ENCODE measurements at places on chromosomes 7 and 10.

DNA sequence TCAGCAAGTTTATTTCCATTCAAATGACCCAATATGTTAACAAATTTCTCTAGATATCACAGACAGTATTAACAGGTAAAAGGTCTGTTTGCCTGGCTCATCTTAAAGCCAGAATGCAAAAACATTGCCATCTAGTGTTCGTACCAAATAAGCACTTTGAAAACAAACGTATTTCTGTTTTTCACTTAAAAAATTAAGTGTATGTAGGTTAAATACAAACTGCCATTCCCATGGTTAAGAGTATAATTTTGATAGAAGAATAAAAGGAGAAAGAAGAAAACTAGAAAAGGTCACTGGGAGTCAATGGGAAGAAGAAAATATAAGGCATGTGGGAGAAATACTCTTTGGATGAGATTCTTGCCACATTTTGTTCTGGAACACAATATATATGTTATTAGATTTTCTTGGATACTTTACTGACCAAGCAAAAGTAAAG, 51.0 kb downstream of the ORC5 start:
- peak; percentile 7 for DNase-seq

DNA sequence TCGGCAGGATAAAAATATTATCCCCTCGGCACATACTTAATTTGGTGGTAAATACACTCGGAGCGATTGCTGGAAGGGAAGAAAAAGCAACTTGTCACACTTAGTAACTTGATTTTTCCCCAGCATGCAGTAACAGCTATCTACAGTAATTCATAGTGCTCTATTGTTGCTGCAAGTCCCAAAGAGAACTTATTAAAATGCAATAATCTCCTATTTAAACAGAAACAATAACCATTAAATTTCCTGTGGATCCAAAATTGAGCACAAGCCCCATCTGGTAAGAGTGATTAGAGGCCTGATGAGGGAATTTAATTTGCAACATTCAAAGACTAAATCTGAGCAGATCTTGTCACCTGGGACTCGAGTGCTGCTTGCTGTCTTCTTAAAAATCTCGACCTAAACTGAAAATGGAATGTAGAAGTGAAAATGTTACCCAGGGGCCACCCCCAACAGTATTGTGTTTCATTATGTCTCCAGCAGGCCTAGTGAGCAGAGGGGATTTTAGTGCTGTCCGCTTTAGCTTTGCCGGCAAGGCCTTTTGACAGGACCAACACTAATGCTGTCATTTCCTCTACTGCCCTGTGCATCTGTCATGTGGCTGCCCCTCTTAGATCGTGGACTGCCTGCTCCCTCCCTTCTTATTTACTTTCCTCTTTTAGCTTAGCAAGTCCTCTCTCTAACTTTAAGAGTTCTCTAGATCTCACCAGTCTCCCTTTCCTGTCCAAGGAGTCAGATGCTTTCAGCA, 639.7 kb downstream of the AUTS2 start:
- no peak for DNase-seq

DNA sequence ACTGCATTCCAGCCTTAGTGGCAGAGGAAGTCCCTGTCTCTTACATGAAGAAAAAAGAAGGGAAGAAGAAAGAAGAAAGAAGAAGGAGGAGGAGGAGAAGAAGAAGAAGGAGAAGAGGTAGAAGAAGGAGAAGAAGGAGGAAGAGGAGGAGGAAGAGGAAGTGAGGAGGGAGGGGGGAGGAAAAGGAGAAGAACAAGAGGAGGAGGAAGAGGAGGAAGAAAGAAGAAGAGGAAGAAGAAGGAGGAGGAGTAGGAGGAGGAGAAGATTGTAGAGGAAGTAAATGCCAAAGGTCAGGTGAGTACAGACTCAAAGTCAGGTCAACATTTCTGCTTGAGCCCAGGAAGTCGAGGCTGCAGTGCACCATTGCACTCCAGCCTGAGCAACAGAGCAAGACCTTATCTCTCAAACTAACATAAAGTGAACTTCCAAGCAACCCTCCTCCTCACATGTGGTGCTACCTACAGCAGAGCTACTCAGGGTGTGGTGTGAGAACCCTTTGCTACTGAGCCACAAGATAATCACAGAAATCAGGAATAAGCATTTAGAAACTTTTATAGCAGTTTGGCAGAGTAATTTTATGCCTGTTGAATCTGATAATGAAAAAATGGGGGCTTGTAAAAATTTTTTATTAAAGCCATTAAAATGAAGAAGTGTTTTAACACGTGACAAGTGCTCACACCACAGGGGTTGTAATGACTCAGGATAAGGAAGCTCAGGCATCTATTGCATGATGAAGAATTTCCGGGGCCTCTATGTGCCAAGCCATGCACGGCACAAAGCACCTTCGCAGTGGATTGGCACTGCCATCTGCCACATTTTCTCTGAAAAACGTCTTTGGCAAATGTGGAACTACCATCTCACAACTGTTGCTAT, 224.9 kb upstream of the AUTS2 start:
- peak; percentile 84 for DNase-seq

DNA sequence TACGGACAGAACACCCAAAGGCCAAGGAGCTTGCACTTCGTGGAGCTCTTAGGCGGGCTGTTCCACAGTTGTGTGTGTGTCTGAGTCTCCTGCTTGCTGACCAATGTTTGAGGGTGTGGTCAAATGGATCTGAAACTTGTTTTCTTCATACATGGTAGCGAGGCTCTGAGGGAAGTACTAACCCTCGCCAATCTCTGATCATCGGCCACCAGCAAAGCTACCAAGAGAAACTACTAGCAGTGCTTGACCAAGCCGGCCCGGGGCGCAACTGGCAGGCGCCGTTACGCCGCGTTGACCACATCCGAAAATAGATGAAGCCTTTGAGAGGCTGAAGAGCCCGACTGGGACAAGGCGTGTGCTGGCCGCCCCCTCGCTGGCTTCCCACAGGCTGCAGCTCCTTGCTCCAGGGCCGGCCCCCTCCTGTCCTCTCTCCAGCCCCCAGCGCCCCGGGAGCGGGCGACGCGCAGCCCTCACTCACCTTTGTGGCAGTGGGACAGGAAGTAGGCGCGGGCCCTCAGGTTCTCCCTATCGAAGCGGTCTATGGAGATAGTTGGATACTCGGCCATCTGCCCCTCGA, 384 bp downstream of the DCLRE1C start:
- peak; percentile 33 for DNase-seq

- no peak for DNase-seq
Observed at GRCh38 chr7:140084972-140085371, 22.2 kb upstream of the PARP12 start.

DNA sequence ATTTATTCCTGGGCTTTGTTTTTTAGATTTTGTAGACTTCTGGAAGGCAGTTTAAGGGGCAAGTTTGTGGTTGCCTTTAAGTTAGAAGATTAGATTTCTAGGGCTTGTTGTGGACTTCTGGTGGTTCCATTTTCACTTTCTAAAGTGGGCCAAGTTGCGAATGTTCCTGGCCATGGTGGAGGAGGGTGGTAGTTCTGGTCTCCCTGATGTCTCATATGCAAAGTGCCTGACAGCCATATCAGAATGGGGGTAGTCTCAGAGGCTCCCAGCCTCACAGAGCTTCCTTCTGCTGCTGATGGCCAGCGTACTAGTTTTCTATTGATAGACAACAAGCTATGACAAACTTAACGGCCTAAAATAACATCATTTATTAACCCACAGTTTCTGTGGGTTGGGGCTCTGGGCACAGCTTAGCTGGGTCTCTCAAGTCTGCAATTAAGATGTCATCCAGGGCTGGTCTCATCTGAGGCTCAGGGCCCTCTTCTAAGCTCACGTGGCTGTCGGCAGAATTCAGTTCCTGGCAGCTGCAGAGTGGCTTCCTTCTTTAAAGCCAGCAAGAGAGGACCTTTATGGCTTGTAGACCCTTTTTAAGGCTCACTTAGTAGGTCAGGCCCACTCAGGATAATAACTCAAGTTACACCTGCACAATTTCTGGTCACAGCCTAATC, 44.8 kb downstream of the BMPER start:
- no peak for DNase-seq

DNA sequence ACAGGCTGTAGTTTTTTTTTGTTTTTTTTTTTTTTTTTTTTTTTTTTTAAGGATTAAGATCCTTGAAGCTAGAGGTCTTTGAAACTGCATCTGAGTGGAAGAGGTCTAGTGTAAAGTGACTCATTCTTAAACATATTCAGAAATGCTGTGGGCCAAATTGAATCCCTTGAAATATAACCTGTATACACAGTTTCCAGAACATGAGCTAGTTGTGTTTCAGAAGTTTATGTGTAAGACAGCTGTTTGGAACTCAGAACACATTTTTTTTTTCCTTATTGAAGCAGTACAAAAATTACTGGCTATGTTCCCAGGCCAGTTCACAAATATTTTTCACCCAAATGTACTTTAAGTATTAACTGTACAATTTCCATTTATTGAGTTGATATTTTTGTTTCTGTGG, 67.9 kb downstream of the PPP1R9A start:
- DNase-seq, result peak; percentile 71

DNA sequence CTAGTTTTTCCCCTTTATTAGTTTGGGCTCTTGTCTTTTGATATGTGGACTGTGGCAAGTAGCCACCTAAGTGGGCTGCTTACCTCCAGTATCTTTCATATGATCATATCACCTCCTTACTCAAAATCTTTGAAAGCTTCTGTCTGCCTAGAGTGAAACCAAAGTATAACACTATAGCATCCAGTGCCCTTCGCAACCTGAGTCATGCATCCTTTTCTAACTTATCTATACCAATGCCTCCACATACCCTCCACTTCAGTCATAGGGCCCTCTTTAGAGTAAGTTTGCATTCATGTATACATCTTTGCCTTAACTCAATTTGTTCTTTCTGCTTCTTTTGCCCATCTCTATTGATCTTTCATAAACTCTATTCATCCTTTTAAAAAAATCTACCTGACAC, 15.7 kb upstream of the MACC1 start:
- no peak for DNase-seq

DNA sequence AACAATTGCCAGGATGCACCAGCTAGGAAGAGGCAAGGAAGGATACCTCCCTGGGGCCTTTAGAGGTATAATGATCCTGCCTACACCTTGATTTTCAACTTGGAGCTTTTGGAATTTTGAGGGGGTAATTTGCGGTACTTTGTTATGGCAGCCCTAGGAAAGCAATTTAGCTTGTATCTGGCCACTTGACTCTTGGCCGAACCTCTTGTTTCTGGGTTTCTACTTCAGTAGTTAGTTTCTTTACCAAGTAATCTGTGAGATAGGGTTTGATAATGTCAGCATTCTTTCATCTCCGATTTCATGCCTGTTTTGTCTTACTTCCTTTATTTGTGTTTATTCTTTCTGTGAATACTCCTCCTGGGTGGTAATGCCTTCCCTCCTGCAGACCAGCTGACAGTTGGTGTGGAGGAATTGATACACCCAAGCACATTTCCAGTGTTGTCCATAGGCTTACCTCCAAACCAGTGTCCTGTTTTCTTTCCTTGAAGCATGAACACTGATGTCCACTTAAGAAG, 163.7 kb downstream of the SND1 start:
- no peak for DNase-seq

DNA sequence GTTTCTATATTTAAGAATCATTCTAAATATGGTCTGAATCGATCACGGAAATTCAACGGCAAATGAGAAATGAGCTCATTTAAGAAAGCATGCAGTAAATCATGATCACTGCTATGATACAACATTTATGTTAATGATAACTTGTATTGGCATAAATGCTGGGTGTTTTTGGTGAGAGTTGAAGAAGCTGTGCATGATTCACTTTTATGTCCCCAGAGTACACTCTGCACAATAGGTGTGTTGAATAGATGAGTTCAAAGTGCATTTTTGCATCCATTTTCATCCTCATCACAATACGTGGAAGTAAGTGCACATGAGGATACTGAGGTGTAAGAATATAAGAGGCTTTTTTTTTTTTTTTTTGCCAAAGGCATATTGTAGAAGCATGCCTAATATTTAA, 169.3 kb downstream of the PPP1R17 start:
- DNase-seq, result no peak

GRCh38 chr7:37048674-37049073, 324.4 kb upstream of the AOAH start:
- no peak for DNase-seq

DNA sequence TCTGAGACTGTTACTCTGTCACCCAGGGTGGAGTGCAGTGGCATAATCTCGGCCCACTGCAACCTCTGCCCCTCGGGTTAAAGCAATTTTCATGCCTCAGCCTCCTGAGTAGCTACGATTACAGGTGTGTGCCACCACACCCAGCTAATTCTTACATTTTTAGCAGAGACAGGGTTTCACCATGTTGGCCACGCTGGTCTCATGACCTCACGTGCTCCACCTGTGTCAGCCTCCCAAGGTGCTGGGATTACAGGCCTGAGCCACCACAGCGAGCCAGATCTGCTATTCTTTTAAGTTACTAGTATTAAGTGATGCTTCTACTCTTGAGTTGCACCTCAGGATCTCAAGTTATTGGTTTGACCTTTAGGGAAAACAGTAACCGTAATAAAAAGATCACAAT, 23.0 kb upstream of the KMT2E start:
- DNase-seq, result no peak

GRCh38 chr7:41065663-41066062, 637.2 kb downstream of the INHBA start:
- DNase-seq, result no peak

GRCh38 chr7:50921114-50921813, 138.6 kb upstream of the GRB10 start:
- DNase-seq, result no peak

- peak; percentile 94 for DNase-seq
Observed at GRCh38 chr7:28481091-28481926, 69.0 kb downstream of the CREB5 start.

- peak; percentile 60 for DNase-seq
Observed at GRCh38 chr7:157347217-157347904, 10.6 kb downstream of the DNAJB6 start.

DNA sequence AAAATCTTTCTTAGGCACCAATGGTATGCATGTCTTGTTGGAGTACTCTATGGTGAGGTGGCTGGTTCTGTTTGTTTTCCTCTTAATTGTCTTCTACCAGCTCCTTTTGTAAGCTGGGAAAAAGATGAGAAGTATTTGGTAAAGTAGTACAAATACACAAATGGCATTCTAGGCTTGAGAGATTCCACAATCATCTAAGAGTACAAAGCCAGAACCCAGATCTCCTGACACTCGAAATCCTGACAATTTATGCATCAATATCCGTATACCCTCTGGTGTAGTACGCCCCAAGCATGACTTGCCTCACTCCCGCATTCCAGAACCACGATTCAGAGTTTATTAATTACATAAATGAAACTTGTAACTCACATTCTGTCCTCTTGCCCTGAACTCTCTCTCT, 43.5 kb downstream of the CDCA7L start:
- DNase-seq, result peak; percentile 55

GRCh38 chr7:94041529-94041928, 37.4 kb upstream of the BET1 start:
- DNase-seq, result no peak

DNA sequence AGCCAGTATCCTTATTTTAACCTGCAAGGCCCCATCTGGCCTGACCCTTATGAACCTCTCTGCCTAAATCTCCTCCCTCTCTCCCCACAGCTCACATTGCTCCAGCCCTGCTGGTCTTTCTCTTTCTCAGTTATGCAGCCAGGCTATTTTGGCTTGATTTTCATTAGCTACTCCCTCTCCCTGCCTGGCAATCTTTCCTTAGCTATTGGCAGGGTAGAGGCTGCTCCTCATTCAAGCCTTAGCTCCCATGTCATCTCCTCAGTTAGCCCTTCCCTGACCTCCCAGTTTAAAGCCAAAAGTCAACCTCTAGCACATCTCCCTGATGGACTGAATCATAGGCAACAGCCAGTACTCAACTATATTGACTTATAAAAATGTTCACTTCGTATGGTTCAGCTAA, 214.4 kb upstream of the CELF2 start:
- no peak for DNase-seq

- no peak for DNase-seq
Observed at GRCh38 chr10:8424555-8425211, 370.2 kb downstream of the GATA3 start.

GRCh38 chr7:76430836-76431235, 6.1 kb downstream of the ZP3 start:
- DNase-seq, result no peak
